HS-5 (cell line): ENCODE measurements at places on chromosomes 12 and 14.
A peak's percentile ranks its signal among the peaks of the same experiment; 100 is the strongest.

- peak; percentile 36 for DNase-seq
Observed at GRCh38 chr12:90042920-90043641, 334.4 kb upstream of the ATP2B1 start.

- no peak for DNase-seq
Observed at GRCh38 chr14:70708717-70709570, 67.2 kb downstream of the TTC9 start.

- DNase-seq, result no peak
Observed at GRCh38 chr14:106729551-106729950, 1203.2 kb downstream of the TMEM121 start.

GRCh38 chr12:89993632-89994031 is 285.0 kb upstream of the ATP2B1 start:
- DNase-seq, result no peak

DNA sequence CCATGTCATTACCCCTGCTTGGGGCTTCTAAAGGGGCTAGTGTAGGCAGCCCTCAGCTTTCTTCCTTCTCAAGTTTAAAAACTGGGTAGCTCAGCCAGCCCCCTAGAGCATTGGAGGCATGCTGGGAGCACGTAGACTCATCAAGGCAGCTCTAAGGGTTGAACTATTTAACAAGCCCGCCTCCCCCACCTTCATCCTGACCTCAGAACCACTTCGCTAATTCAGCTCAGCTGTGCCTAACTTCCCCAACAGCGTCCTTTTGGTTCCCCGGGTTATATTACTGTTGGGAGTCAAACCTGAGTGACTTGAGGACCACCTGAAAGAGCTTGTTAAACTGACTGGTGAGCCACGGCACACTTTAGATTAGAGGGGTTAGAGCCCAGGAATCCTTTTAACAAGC is 30.1 kb downstream of the MAX start:
- no peak for DNase-seq

DNA sequence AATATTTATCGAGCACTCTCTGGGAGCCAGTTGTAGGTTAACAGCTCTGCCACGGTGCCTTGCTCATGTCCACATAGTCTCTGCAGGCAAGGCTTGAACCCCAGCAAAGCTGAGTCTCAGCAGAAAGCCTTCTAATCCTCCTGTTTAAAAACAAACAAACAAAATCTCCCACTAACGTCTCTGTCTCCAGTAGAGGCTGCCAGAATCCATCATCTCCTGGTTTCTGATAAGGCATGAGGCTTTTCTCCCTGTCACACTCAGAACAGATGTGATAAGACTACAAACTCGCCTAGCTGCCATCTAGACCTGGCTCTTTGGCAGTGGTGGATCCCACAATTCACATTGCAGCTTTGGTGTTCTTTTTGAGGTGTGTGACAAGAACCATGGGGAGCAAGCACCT is 813.2 kb downstream of the AACS start:
- no peak for DNase-seq

- peak; percentile 38 for DNase-seq
Observed at GRCh38 chr12:81450920-81451739, 308.0 kb downstream of the PPFIA2 start.

GRCh38 chr12:63876980-63877379 is 32.5 kb downstream of the SRGAP1 start:
- no peak for DNase-seq

DNA sequence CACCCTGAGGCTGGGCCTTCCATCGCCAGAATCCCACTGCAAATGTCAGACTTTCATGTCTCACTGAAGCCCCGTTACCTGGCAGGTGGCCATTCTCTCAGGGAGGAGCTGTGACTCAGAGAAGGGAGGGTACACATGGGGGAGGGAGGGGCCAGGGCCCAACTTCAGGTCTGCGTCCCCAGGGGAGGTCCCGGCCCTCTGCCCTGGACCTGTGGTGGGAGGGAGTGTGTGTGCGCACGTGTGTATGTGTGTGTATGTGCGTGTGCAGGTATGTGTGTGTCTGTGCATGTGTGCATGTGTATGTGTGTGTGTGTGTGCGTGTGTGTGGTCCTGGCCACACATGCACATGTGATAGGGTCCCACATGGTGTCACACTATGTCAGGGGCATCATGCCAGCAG is 50.9 kb downstream of the MVK start:
- no peak for DNase-seq

GRCh38 chr14:68644101-68644500 is 148.8 kb downstream of the ZFP36L1 start:
- DNase-seq, result no peak

DNA sequence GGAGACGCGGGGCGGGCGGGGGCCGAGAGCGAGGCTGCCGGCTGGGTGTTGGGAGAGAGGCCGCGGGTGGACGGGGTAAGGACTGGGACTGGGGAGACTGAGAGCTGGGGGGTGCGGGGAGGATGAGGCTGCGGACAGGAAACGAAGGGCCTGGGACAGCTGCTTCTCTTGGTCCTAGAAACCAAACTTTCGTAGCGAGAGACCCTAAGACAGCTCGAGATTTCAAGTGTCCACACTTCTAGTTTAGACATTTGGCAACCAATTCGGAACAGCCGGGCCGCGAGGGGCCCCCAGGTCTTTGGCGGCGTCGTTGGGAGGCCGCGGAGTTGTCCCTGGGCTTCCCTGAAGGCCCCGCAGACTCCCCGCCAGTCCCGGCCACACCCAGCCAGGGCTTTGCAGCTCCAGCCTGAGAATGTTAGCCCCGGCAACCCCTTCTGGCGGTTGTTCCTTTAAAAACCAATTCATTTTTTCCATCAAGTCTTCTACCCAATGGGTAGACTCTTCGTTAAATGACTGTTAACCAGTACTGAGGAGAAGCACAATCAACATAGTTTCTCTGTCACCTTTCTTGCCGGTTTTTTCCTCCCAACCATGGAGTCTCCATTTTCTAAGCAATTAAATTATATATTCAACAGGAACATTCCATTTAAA is 11.5 kb downstream of the NKX2-1 start:
- no peak for DNase-seq

DNA sequence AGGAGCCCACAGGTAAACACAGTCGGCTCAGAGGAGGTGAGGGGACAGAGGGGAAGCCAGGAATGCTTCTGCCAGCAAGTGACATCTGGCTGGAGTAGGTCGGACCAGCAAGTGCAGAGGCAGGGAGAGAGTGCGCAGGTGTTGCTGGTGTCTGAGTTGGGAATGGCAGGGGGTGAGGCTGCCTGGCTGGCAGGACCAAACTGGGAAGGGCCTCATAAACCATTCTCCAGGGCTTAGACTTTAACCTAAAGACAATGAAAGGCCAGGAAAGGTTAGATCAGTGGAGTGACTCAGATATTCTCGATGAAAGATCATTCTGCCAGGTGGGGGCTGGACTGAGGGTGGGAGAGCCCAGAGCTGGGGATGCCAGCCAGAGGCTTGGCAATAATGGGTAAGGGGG is 66.4 kb downstream of the ITPK1 start:
- DNase-seq, result no peak

DNA sequence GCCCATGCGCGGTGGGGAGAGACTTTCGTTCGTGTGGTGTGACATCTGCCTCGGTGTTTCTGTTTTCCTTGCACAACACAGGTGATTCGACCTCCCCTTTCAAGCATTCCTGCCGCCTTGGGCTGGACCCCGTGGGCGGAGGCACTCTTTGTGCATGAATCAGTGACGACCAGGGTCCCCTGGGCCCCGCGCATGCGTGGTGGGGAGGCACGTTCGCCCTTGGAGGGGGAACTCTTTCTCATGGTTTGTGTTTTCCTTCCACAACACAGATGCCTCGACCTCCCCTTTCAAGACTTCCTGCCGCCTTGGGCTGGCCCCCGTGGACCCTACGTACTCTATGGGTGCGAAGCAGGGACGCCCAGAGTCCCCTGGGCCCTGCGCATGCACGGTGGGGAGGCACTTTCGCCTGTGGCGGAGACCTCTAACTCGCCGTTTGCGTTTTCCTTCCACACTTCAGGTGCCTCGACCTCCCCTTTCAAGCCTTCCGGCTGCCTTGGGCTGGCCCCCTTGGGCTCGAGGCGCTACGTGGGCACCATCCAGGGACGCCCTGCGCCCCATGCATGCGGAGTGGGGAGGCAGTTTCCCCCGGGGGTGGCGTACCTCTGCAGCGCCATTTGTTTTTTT is 340.9 kb downstream of the ALG10 start:
- DNase-seq, result no peak

DNA sequence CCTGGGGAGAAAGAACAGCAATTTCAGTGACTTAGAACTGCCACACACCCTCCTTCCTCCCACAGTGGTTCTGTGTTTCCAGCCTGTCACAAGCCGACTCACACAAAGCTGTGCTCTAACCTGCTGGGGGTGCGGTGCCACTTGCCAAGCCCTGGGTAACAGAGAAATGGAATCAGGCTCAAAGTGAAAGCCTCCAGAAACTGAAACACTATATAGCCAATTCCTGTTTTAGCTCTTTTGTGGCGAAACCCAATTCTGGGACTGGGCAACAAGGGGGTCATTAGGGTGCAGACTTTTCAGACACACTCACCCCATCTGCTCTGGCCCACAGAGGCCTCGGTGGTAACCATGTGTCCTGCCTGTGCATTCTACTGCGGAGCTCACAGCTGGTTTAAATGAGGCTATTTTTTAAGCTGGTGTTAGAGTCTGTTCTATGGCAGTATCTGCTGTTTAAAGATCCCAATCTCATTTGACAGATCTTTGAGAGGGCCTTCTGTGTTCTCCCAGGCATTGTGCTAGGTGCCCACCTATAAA is 15.2 kb upstream of the ACTR6 start:
- DNase-seq, result no peak

DNA sequence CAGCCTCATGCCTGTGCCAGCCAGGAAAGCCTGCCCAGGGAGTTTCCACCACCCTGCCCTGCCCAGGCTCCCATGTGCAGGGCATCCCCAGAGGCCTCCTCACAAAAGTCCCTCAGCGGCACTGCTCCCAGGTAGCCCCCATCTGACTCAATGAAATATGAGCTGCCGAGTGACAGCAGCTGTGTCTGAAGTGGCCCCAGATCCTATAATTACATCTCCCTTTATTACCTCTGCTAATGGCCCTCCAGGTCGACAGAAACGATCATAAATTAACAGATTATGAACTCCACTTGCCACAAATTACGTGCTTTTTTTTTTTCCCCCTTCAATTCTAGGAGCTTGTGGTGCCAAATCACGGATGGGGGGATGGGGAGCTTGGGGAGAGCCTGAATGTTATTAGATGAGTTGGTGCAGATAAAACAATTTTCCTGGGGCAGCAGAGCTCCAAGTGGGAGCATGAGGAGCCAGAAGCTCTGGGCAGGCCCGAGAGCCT is 110.4 kb downstream of the ESRRB start:
- no peak for DNase-seq

- DNase-seq, result no peak
Observed at GRCh38 chr14:94486883-94487282, 10.9 kb upstream of the SERPINA9 start.

- no peak for DNase-seq
Observed at GRCh38 chr12:94240171-94240570, 91.8 kb downstream of the PLXNC1 start.

DNA sequence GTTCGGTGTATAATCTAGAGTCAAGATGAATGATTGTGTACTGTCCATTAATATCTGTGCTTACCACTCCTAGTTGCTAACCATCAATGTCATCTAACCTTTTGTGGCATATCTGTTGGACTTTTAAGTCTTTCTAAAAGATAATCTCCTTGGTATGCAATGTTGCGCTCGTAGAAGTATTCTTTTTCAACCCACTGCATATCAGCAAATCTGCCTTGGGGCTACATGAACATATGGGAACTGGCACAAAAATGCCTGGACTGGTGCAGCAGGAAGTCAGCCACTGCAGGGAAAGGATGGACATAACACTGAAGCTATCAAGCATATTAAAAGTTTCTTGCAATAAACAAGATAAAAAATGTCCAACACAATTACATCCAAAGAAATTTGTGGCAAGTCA is 124.3 kb upstream of the SLC38A4 start:
- no peak for DNase-seq

DNA sequence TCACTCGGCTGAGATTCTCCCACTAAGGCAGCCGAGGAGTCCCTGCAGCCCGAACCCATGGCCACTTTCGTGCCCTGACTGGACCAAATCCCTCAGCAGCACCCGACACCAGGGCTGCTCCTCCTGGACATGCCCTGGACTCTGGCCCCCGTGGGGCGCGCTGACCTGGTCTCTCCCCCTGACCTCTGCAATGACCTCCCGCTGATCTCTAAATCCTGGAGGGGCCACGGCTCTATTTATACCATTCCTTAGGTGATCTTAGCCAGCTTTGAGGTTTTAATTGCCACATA is 148.4 kb downstream of the PIWIL1 start:
- DNase-seq, result no peak

- DNase-seq, result no peak
Observed at GRCh38 chr12:54824402-54824801, 29.9 kb upstream of the MUCL1 start.

GRCh38 chr14:68250927-68251768 is 431.6 kb downstream of the RAD51B start:
- no peak for DNase-seq

DNA sequence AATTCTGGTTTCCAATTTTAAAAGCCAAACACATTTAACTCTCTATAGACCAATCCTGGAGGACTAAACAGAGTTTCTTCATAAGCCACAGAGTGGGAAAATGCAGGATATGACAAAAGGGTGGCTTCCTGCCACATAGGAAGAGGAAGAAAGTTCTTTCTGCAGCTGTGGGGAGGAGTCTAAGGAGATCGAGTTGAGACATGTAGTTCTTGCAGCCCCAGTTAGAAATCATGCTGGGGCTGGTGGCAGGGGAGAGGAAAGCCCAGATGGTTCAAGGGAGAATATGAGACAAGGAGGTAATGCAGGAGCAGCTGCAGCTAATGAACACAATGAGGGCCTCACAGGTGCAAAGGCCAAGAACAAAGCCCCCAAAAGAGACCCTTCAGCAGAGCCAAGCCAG is 85.0 kb upstream of the ARID2 start:
- DNase-seq, result peak; percentile 30

DNA sequence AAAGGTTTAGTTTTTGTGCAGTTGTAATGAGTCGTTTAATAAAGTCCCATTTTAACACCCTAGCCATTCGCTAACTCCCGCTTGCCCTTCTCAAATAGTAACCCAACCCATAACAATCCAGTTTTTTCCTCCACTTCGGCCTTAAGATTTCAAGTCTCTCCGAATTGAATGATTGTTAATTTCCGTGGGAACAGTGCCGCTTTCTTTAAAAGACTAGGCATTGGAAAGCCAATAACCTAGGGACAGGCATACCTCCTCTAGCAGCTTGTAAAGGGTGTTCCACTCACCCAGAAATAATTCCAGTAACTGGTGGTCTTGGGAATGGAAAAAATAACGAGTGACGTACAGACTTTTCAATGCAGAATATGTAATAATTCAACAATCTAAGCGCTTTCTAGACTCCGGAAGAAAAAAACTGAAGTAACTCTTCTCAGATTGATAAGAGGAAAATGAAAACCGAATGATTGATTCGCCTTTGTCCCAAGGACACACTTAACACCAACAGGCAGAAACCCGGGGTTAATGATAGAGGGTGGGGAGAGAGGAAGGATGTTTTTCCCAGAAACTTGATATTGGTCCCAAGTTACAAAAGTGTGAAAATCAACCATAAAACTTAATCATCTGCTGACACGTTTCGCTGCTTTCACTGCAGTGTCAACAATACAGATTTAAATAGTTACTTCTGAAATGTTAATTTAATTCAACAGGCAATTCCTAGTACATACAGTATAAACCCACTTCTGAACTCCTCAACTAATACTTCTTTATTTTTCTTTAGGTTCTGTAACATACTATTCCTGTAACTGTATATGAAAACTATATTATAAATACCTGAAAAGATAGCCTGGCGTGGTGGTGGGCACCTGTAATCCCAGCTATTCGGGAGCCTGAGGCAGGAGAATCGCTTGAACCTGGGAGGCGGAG is 1.0 kb upstream of the SINHCAF start:
- DNase-seq, result no peak

- no peak for DNase-seq
Observed at GRCh38 chr12:50785406-50786001, 21.6 kb downstream of the ATF1 start.

- DNase-seq, result no peak
Observed at GRCh38 chr14:104788873-104789663, 6.5 kb downstream of the AKT1 start.
